ENCODE measurements at places on chromosomes 4 and X. TPM values are rescaled to one million over a fixed set of nuclear protein-coding genes. Genes with fewer than 3 reads are reported as not detected.

The BEX5 gene
- 1.4 TPM for polyA plus RNA-seq

The TLR1 gene
- polyA plus RNA-seq: 6.1 TPM

The TBX22 gene
- polyA plus RNA-seq: not detected

The RBMXL3 gene
- polyA plus RNA-seq: not detected

The TMEM47 gene
- 7.4 TPM for polyA plus RNA-seq

The IDH3G gene
- 39.2 TPM for polyA plus RNA-seq

The IL2 gene
- polyA plus RNA-seq: 0.21 TPM

The ABHD18 gene
- polyA plus RNA-seq: 12.2 TPM

The DMRTC1 gene
- polyA plus RNA-seq: 0.05 TPM

The LINC00632 gene
- polyA plus RNA-seq: 3.9 TPM

The GAGE12H gene
- not detected for polyA plus RNA-seq

The SHROOM4 gene
- polyA plus RNA-seq: 0.59 TPM

The SLC4A4 gene
- 1.7 TPM for polyA plus RNA-seq

The AKAP14 gene
- 0.34 TPM for polyA plus RNA-seq

The ADH1A gene
- polyA plus RNA-seq: 0.43 TPM

The FAM53A gene
- 2.0 TPM for polyA plus RNA-seq

The AFF2 gene
- polyA plus RNA-seq: 1.3 TPM

The ASMT gene
- polyA plus RNA-seq: 0.46 TPM

The SCML1 gene
- polyA plus RNA-seq: 92.1 TPM

The DRD5 gene
- polyA plus RNA-seq: 0.11 TPM

The RPS6KA6 gene
- 1.8 TPM for polyA plus RNA-seq

The PARM1 gene
- polyA plus RNA-seq: 19.9 TPM

The TXK gene
- polyA plus RNA-seq: 24.7 TPM

The SCML2 gene
- polyA plus RNA-seq: 3.4 TPM

The PITX2 gene
- polyA plus RNA-seq: 0.39 TPM

The TRMT10A gene
- polyA plus RNA-seq: 5.6 TPM

The NIPAL1 gene
- 0.73 TPM for polyA plus RNA-seq

The LRCH2 gene
- polyA plus RNA-seq: 0.98 TPM

The ZIC3 gene
- 0.05 TPM for polyA plus RNA-seq

The SMAD1 gene
- 6.8 TPM for polyA plus RNA-seq

The BEX2 gene
- polyA plus RNA-seq: 77.7 TPM

The COL4A6 gene
- 1.0 TPM for polyA plus RNA-seq

The PORCN gene
- polyA plus RNA-seq: 6.1 TPM

The RHOXF2B gene
- polyA plus RNA-seq: not detected

The ADRA2C gene
- 4.4 TPM for polyA plus RNA-seq

The SPIN4 gene
- 2.8 TPM for polyA plus RNA-seq

The ARMCX2 gene
- 19.6 TPM for polyA plus RNA-seq
